Omental fat pad (tissue), 4 donors: ENCODE measurements at places on chromosomes 6 and 20.

GRCh38 chr6:49646942-49647341, 10.3 kb upstream of the RHAG start:
- no peak for DNase-seq

GRCh38 chr6:15654250-15654649, 8.6 kb downstream of the DTNBP1 start:
- no peak for DNase-seq

DNA sequence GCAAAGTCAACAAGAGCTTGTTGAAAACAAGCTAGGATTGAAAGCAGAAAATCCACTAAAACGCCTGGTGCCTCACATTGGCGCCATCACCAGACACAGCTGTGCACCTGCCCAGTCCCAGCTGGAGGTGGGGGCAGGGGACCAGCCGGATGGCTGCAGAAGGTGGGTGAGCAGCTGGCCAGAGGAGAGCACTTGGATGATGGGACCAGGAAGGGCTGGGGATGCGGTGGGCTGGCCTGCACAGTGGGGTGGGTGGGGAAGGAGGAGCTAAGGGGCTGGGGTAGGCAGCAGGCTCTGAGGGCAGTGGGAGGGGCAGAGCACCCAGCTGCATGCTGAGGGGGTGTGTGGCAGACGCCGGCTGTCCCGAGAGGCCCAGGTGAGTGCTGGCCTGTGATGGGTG, 7.1 kb downstream of the CABLES2 start:
- no peak for DNase-seq

DNA sequence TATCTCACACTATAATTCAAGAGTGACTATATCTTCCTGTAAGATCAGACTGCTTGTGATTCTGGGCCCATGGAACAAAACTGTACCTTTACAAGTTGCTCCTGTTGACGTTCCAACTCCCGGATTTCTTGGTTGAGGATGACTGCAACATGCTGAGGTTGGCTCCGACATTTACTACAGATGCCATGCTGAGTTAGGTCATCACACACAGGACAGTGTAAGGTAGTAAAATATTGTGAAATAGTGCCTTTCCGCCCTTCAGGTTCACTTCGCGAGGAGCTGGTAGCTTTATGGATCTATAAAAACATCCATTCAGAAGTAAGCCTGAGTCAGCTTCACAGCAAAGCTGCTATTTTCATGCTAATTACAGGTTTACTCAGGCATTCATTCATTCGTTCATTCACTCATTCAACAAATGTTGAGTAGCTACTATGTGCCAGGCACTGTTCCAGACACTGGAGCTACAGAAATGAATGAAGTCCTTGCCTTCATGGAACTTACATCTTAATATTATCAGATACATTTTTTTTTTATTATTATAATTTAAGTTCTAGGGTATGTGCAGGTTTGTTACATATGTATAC, 175.7 kb downstream of the REV3L start:
- no peak for DNase-seq

GRCh38 chr6:101747160-101747559, 353.7 kb downstream of the GRIK2 start:
- DNase-seq = no peak

DNA sequence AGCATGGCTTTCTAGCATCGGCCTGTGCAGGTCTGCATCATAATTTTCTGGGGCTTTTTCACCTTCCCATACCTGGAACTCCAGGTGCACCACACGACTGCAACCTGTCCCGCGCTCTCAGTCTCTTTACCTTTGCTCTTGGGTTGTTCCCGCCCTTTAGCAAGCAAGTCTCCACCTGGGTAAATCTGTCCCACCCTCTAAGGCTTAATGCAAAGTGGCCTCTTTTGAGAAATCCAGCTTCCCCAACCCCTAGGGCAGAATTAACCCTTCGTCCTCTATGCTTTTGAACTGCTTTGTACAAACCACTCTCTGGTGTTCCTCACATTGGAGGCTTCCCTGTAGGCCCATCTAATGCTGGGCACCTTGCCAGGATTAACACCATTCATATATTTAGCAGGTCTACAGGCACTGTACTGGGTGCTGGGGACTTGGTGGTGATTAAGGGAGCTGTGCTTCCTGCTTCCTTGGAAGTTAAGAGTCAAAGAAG, 2.8 kb downstream of the ITPR3 start:
- DNase-seq = no peak

DNA sequence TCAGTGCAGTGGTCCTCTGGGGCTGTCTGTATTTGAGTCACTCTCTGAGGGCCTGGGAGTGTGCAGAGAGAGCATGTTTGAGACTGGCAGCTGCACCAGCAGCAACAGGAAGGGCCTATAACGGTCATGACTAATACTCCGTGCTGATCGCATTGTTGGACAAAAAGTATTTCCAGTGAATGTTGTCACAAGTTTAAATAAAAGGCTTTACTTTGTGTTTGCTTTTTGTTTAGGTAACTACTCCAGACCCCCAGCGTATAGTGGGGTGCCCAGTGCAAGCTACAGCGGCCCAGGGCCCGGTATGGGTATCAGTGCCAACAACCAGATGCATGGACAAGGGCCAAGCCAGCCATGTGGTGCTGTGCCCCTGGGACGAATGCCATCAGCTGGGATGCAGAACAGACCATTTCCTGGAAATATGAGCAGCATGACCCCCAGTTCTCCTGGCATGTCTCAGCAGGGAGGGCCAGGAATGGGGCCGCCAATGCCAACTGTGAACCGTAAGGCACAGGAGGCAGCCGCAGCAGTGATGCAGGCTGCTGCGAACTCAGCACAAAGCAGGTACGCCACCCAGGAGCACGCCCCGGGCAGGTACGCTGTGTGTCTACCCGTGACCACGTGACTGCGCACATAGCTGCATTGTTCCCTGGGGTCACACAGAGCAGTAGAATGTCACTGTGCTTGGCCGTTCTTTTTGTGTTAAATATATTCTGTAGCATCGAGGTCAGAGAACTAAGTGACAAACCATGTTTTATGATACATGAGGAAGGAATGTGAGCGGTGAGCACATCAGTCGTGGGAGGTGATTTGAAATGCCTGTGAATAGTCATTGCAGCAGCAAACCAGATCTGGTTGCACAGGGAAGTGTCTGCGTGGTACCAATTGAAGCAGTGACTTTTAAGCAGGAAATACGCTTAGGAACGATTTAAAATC, 174.7 kb downstream of the TMEM242 start:
- DNase-seq = no peak

DNA sequence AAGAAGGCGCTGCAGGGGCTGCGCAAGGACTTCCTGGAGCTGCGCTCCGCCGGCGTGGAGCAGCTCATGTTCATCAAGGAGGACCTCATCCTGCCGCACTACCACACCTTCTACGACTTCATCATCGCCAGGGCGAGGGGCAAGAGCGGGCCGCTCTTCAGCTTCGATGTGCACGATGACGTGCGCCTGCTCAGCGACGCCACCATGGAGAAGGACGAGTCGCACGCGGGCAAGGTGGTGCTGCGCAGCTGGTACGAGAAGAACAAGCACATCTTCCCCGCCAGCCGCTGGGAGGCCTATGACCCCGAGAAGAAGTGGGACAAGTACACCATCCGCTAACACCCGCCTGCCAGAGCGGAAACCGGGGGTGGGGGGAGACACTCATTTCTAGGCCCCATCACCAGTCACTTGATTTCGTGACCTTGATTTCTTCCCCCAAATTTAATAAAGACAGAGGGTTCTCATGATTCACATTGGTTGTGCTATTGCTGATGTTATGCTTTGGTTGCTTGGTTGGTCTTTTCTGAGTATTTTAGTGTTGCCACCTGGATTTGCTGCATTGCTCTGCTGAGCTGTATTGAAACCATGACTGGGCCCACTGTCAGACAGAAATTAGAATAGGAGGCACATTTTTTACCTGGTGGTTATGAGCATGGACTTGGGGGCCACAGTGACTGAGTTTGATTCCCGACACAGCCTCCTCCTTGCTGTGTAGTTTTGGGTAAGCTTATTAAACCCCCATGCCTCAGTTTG, 1.5 kb downstream of the FAM50B start:
- DNase-seq = no peak

DNA sequence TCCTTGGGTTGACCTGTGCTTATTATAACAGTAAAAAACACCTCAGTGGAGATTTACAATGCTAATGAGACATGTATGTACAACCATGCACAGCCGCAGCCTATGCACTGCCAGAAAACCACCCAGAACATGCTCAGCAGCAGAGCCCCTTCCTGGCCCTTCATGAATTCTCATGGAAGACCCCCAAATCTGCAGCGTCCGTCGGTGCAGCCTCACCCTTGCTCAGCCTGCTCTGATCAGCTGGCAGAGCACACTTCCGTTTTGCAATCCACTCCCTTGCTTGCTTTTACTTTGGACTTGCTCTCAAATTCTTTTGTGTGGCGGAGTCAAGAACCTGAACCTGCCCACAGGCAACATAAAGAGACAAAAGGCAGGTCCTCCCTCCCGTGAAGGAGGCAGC, 378.2 kb upstream of the SULF2 start:
- DNase-seq = no peak

GRCh38 chr6:164121527-164121926, 707.0 kb downstream of the QKI start:
- DNase-seq = no peak

DNA sequence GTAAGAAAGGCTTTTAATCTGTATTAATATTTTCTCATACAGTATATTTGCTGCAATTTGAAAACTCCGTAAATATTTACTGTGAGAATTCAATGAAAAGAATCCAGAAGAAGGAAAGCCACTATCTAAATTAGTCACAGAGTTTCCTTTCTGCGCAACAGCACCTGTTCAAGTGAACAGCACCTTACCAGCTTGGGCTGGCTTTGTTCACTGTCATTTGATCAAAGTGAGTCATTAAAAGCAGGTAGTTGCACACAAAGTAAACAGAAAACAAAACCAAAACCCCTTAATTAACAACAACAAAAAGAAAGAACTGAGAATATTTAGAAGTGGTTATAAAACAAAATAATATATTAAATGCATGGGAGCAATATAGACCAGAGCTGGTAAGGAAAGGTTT, 12.8 kb downstream of the SMLR1 start:
- DNase-seq = no peak

GRCh38 chr6:15132854-15133670, 112.8 kb upstream of the JARID2 start:
- DNase-seq = no peak

DNA sequence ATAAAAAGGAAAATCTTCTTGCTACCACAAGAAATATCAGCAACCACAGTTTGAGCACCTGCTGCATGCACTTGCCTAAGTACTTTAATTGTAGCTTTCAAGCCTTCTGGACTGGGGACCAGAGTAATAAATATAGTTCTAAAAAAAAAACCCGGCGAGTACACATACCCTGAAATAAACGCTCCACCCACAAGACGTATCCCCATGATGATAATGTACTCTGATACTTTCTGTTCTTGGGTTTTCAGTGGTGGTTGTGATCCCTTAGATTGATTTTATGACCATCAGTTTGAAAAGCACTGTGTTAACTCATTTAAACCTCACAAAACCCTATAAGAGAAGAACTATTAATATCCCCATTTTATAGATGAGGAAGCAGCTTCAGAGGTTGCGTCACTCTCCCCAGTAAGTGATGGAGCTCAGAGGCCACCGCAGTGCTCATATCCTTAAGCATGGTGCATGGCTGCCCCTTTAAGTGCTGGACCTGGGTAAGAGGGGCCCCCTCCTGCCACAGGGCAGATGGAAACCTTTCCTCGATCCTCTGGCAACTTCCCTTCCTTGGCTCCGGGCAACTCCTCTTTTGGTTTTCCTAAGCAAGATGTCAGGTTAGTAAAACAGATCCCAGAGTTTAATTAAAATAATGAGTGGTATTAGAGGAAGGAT, 67.3 kb downstream of the KCNB1 start:
- no peak for DNase-seq

- DNase-seq = no peak
Measured at GRCh38 chr6:3742076-3742425, 9.5 kb downstream of the PXDC1 start.

DNA sequence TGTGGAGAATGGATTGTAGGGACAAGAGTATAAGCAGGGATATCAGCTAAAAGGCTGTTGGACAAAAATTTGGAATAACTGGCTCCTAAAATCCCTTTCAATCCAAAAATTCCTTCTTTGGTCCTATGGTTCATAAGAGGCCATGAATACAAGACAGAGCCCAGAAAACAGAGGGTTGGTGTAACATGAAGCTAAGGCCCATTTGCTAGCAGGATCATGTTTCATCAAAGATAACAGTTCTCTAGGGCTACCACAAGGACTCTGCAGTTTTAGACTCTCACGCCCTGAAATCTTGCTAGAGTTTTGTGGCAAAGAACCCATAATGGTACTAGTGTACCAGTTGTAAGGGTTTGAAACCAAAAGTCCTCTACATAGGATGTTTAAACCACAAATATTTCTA, 327.8 kb upstream of the TBX18 start:
- DNase-seq = no peak

DNA sequence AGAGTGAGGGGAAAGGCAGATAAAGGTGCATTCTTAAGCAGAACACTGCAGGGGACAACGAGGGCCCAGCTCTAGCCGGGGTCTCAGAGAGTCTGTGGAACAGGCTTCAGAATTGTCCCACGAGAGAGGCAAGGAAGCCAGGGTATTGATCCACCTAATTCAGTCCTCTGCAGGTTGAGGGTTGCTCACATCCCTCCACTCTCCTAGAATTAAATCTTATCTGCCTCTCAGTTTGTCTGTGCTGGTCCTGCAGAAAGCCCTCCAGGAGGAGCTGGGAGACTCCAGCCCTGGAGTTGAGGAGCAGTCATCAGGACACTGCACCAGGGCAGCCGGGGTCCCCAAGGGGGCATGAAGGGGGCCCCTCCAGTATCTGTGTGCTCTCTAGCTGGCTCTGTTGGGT, 39.1 kb downstream of the SLC24A3 start:
- no peak for DNase-seq

- DNase-seq = no peak
Measured at GRCh38 chr6:133202610-133203343, 38.4 kb upstream of the EYA4 start.

DNA sequence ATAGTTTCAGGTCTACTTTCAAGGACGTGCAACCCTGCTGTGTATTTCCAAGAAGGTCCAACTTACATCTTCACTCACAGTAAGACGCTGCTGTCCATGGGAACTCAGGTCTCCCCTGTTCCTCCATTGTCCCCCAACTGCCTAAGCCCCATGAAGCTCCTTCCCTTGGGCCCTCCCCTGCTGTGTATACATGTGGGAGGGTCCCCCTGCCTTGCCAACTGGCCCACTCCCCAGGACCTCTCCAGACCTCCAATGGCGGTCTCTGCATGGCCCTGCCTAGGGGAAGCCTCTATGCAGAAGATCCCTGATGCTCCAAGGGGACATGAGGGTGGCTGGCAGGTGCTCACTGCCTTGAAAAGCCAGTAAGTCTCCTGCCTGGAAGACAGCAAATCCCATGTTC, 186.7 kb upstream of the CST7 start:
- DNase-seq = no peak

GRCh38 chr6:37155394-37156312, 14.3 kb upstream of the PIM1 start:
- DNase-seq = no peak

GRCh38 chr6:163605385-163606097, 191.0 kb downstream of the QKI start:
- no peak for DNase-seq
